ENCODE measurements at places on chromosomes 5 and 9. TPM values are rescaled to one million over a fixed set of nuclear protein-coding genes. Genes with fewer than 3 reads are reported as not detected.

GRCh38 chr5:58459146-58460001 is 512 bp downstream of the PLK2 start:
- H3K27ac ChIP-seq, result peak overlapping the region; percentile 96
- H3K4me3 ChIP-seq, result peak overlapping the region; percentile 97
- DNase-seq, result peak; percentile 56
- peaks cover 48% of the 10 kb centered on the region for H3K4me1 ChIP-seq
- no peaks in the 10 kb centered on the region for H3K27me3 ChIP-seq

DNA sequence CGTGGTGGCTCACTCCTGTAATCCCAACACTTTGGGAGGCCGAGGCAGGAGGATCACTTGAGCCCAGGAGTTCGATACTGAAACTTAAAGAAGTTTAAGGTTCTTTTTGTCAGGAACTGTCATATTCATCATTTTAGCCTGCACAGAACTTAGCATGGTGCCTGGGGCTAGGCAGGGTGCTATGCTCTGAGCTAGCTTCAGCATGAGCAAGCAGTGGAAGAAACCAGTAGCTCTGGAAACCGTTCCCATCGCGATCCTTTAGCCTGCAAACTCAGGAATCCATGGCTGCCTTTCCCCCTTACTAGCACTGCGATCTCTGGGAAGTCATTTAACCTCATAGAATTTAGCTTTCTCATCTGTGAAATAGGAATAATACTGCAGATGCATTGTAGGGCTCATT is 80.4 kb downstream of the PTCH1 start:
- H3K4me1 ChIP-seq, result peaks cover 8% of the 10 kb centered on the region
- DNase-seq, result no peak

DNA sequence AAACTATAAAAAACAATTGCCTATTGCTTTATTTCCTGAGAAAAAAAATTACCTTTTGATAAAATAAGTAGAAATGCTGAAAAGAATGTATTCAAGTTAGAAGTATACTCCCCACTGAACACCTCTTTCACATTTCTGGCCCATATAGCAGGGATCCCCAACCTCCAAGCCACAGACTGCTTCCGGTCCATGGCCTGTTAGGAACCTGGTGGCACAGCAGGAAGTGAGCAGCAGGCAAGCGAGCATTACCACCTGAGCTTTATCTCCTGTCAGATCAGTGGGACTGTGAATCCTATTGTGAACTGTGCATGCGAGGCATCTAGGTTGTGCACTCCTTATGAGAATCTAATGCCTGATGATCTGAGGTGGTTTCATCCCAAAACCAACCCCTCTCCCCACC is 563.9 kb downstream of the RAB3C start:
- no peaks in the 10 kb centered on the region for H3K27me3 ChIP-seq
- H3K27ac ChIP-seq, result no peak overlapping the region
- no peak for DNase-seq

- H3K4me3 ChIP-seq, result no peak overlapping the region
- H3K27me3 ChIP-seq, result peaks cover 2% of the 10 kb centered on the region
- no peak overlapping the region for H3K27ac ChIP-seq
- H3K36me3 ChIP-seq, result no peaks in the 10 kb centered on the region
- DNase-seq, result no peak
These were observed 267.3 kb downstream of the IRX1 start for GRCh38 chr5:3862906-3863305.

- H3K36me3 ChIP-seq, result no peaks in the 10 kb centered on the region
- no peak for DNase-seq
- H3K27me3 ChIP-seq, result peaks cover 59% of the 10 kb centered on the region
- no peak overlapping the region for H3K4me3 ChIP-seq
- no peaks in the 10 kb centered on the region for H3K4me1 ChIP-seq
These were observed 77.8 kb downstream of the BOD1 start for GRCh38 chr5:173538654-173539053.

DNA sequence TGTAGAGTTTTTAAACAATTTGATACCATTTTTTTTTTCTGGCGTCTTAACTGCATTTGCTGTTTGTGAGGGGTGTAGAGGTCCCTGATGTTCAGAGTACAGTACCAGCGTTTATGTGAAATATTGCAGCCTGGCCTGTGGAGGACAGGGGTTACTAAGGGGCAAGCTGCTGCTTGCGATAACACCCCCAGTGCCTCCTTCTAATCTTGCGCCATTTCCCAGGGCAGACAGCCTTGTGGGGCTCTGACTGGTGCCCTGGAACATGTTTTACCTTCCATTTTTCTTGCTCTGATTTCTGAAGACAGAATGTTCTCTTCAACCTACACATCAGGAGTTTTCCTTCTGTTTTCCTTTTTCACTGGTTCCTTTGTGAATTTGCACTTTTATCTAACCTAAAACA is 142.9 kb downstream of the DOCK8 start:
- H3K27ac ChIP-seq, result no peak overlapping the region
- DNase-seq, result no peak
- H3K4me3 ChIP-seq, result no peak overlapping the region
- H3K27me3 ChIP-seq, result peaks cover 10% of the 10 kb centered on the region
- no peaks in the 10 kb centered on the region for H3K36me3 ChIP-seq

GRCh38 chr9:6739218-6739617 is 18.6 kb upstream of the KDM4C start:
- no peak overlapping the region for H3K4me3 ChIP-seq
- H3K36me3 ChIP-seq, result no peaks in the 10 kb centered on the region
- no peak for DNase-seq
- peaks cover 2% of the 10 kb centered on the region for H3K4me1 ChIP-seq
- H3K27ac ChIP-seq, result no peak overlapping the region

OSMR gene
- 5.9 TPM for total RNA-seq

PGM5 gene
- total RNA-seq, result 9.8 TPM

ANKRD31 gene
- 1.4 TPM for total RNA-seq

SLC25A2 gene
- 1.3 TPM for total RNA-seq

HAVCR1 gene
- total RNA-seq, result 0.25 TPM

CATSPER3 gene
- 1.1 TPM for total RNA-seq

SPARC gene
- total RNA-seq, result 2,896 TPM

C9orf50 gene
- 0.87 TPM for total RNA-seq
